ENCODE measurements at places on chromosomes 11 and 22. TPM values are rescaled to one million over a fixed set of nuclear protein-coding genes. Genes with fewer than 3 reads are reported as not detected.

OR2D2 gene
- total RNA-seq: 3.3 TPM

MYRF gene
- 1.1 TPM for total RNA-seq

TRPT1 gene
- 40.6 TPM for total RNA-seq

TSPAN18 gene
- total RNA-seq: not detected

NELL1 gene
- not detected for total RNA-seq

SAA2 gene
- total RNA-seq: not detected

PARVG gene
- total RNA-seq: 8.6 TPM

OR52I2 gene
- total RNA-seq: not detected

OR8K1 gene
- not detected for total RNA-seq

POU2F3 gene
- not detected for total RNA-seq

F2 gene
- 0.48 TPM for total RNA-seq

MOGAT2 gene
- total RNA-seq: not detected

CNIH2 gene
- 3.5 TPM for total RNA-seq

RELA gene
- total RNA-seq: 82.5 TPM

RPS6KA4 gene
- 13.4 TPM for total RNA-seq

CARD18 gene
- not detected for total RNA-seq

HPX gene
- total RNA-seq: 5.2 TPM

DCDC1 gene
- total RNA-seq: not detected

SLC22A9 gene
- total RNA-seq: not detected

SOX10 gene
- total RNA-seq: not detected

GSTT2 gene
- not detected for total RNA-seq

TSSK2 gene
- total RNA-seq: not detected

ENTHD1 gene
- not detected for total RNA-seq

SSTR3 gene
- 0.30 TPM for total RNA-seq

KRTAP5-9 gene
- total RNA-seq: not detected

KLHL35 gene
- total RNA-seq: not detected

GRM5 gene
- total RNA-seq: not detected

TSGA10IP gene
- total RNA-seq: not detected

CDKN1C gene
- total RNA-seq: 0.55 TPM

ZNF143 gene
- 28.4 TPM for total RNA-seq

SCUBE2 gene
- not detected for total RNA-seq

TMPRSS4 gene
- total RNA-seq: not detected

APLP2 gene
- 284 TPM for total RNA-seq

CCDC89 gene
- 0.23 TPM for total RNA-seq

GSTP1 gene
- total RNA-seq: 1,017 TPM

GAL gene
- total RNA-seq: not detected

DKK3 gene
- not detected for total RNA-seq

FOSL1 gene
- 0.52 TPM for total RNA-seq

IGLL1 gene
- total RNA-seq: not detected
